ENCODE measurements at places on chromosomes 4 and X.

GRCh38 chr4:9812501-9813340 lies 31.3 kb downstream of the DRD5 start:
- no peak for DNase-seq

- DNase-seq = no peak
These were observed 135.3 kb downstream of the SHROOM3 start for GRCh38 chr4:76570141-76570973.

DNA sequence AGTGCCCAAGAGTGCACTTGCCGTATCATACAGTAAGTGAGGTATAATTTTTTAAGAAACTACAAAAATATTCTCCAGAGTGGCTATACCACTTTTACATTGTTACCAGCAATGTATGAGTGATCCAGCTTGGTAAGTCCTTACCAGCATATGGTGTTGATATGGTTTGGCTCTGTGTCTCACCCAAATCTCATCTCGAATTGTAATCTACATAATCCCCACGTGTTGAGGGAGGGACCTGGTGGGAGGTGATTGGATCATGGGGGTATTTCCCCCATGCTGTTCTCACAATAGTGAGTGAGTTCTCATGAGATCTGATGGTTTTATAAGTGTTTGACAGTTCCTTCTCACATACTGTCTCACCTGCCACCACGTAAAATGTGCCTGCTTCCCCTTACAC lies 44.8 kb downstream of the RBMX start:
- DNase-seq = no peak

DNA sequence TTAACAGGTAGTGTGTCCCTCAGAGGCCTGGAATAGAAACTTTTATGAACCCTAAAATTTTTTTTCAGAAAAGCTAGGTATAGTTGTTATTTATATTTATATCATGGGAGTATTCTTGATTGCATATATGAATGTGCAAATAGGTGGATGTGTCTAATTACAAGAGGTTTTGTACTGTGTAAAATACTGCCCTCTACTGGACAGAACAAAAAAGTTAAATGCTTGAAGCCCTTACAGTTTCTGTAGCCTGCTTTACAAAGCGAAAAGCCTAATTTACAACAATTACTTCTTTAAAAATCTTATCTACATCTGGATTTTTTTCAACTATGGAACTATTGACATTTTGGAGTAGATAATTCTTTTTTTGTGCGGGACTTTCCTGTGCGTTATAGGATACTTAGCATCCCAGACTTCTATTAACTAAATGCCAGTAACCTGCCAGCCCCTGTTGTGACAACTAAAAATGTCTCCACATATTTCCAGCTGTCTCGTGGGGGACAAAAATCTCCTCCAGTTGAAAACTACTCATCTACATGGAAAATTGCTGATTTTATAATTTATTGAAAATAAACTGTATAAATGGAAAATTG lies 35.1 kb downstream of the ENPEP start:
- DNase-seq = no peak

GRCh38 chr4:117771647-117772337 lies 262.5 kb upstream of the NDST3 start:
- no peak for DNase-seq

DNA sequence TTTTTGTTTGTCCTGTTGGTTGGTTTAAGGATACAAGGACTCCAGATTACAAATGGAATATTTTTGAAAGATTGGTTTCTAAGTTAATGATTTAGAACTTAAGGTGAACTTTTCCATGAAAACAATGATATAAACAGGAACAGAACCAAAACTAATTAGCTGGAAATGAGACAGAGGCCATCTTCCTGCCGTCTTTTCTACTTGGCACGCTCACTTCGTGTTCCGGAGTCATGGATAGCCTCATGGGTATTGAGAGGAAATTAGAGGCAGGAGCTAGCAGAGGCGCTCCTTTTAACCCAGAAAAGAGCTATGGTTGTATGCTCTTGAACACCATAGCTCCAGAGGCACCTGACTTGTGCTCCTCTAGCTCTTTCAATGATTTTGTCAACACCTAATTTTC lies 2.4 kb downstream of the FAM241A start:
- no peak for DNase-seq

DNA sequence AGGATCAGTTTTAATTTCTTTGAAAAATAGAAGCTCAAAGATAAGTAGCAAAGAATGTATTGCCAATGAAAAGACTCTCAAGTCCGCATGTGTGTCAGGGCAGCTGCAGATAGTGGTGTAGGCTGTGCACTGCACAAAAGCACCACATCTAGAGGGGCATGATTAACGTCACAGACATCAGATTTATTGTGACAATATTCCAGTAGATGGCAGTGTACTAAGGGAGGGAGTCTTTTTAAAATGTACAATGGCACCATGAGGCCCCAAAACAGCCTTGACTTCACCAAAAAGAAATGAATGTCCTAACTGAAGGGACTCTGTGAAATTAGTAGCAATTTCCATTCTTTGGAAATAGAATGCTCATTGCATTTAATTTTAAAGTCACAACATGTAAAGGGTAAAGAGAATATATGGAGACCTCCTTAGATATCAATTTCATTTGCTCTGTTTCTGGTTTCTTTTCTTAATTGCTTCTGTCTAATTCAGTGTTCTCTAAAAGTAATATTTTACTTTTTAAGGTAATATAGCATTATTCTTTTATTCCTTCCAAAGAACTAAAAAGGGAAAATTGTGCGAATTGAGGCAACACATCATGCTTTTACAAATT lies 98.4 kb downstream of the ZNF827 start:
- peak; percentile 40 for DNase-seq
